Stimulated activated CD4-positive, alpha-beta T cell treated with anti-CD3 and anti-CD28 coated beads, Interleukin-15, amount 100 ng/mL, for 48 hours (primary cell): ENCODE measurements at places on chromosomes 1 and 21.

DNA sequence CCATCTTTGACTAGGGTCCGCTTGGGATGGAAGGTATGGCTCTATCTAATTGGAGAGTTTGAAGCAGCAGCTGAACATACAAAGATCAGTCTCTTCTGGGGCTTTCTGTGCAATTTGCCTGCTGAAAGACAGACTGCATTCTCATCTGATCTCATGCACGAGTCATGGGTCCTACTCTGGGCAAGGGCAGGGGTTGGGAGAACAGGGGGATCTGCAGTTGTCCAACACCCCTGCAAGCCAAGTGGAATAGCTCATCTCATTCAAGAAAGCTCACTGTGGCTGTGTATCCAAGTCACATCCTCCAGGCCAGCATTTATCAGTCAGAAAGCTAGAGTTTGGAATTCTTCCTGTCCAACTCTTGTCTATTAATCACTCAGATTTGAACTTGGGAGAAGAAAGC, 177.2 kb upstream of the C8B start:
- DNase-seq = no peak

- DNase-seq = no peak
Measured at GRCh38 chr1:223417444-223417843, 24.2 kb downstream of the CCDC185 start.

DNA sequence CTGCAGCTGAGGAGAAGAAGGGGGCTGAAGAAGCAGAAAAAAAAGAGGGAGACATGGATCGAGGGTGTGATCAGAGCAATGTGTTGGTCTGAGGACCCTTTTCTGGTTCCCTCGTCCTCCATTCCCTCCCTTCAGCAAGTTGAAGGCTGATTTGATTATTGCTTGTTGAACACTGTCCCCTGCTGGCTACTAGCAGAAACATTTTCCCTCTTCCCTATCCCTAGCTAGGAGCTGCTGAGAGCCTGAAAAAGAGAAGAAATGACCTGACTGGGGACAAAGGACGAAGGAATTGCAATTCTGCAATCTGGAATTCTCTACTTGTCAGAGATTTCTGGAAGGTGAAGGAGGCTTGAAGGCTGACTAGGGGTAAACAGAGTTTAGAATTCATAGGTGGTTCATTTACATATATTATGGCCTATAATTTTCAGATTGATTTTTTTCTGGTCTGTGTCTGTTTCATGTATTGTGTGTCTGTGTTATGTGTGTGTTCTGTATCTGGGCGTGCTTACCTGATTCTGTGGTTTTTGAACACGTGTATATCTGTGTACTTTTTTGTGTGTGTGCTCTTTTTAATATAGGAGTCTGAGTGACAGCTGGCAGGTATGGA, 9.8 kb downstream of the NHLH1 start:
- DNase-seq = no peak

- DNase-seq = peak; percentile 52
Measured at GRCh38 chr1:36553591-36554322, 71.0 kb upstream of the CSF3R start.

DNA sequence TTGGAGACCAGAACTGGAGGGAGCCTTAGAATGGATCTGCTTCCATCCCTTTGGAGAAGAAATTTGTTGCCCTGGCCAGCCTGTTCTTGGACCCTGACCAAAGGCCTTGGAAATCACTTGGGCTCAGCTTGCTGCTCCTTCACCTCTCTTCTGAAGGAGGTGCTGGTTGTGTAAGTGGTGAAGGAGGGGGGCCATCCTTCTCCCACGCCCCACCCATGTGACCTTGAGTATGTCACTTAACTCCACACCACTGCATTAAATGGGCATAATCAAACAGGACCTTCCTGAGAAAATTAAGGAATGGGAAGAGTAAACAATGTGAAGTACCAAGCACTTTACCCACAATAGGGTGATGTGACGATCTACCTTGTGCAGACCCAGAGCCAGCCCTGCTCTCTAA, 68.3 kb upstream of the GJB5 start:
- DNase-seq = no peak

DNA sequence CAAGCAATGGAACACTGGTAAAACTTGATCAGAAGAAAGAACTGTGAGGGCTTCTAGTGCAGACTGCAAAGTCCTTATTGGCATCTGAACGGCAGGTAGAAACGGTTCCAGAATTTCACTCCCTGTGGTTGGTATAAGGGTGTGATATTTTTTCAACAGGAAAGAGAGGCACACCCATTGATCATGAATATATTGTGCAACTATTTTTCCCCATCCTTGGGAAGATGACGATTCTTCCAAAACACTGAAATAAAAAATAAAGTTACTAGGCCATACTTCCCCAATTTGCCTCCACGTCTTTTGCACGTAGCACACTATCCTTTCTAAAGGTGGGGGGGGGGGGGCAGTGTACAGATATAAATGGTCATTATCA, 49.6 kb downstream of the TARBP1 start:
- DNase-seq = no peak

DNA sequence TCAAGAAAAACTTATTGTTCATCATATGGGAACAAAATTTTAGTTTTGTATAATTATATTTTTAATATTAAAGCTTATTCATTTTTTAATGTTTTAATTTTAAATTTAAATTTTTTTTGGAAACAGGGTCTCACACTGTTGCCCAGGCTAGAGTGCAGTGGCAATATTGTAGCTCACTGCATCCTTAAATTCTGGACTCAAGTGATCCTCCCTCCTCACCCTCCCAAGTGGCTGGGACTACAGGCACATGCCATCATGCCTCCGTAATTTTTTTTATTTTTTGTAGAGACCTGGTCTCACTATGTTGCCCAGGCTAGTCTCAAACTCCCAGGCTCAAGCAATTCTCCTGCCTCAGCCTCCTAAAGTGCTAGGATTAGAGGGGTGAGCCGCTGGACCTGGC, 20.2 kb upstream of the FAM76A start:
- no peak for DNase-seq

DNA sequence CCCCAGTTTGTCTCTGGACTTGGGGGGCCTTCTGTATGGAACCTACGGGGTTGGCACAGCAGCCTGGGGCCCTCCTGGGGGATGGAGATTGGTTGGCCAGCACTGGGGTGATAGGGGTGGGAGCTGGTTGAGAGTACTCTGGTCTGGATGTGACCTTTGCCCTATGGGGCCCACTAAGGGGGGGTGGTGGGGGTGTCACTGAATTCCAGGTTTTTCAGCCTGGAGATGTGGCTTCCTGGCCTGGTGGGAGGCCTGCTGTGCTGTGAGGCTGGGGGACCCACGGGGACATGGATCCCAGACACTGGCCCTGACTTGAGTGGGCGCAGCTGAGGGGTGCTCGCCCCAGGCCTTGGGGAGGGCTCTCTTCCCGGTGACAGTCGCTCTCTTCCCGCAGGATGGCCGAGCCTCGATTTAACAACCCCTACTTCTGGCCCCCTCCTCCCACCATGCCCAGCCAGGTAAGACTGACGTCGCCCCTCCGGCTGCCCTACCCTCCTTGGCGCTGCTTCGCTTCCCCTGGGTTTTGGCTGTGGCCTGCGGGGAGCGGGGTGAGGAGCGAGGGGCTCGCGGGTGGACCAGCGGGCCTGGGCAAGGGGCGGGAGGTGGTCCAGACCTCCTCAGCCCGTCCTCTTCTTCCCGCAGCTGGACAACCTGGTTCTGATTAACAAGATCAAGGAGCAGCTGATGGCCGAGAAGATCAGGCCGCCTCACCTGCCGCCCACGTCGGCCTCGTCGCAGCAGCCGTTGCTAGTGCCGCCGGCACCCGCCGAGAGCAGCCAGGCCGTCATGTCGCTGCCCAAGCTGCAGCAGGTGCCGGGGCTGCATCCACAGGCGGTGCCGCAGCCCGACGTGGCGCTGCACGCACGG, 19.6 kb downstream of the ZNF362 start:
- DNase-seq = no peak

DNA sequence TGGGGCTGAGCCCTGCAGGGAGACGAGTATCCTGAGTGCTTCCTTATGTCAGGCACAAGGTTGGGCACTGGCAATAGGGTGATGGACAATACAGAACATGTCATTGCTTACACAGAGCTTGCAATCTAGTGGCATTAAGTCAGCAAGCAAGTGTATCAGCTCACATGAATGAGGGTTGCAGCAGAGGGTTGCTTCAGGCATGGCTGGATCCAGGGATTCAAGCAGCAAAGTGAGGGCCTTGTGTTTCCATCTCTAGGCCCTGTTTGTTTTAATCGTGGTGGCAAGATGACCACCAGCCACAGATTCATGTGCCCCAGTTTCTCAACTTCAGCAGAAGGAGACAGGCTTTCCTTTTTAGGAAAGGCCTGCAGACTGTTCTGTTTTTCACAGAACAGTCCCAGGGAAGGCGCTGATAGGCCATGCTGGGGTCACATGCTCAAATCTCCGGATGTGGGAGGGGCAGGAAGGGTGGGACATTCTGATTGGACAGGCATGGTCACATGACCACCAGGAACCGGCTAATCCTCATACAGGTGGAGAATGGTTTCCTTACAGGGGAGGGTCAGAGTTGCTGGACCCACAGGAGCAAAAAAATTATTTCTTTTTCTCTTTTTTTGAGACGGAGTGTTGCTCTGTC, 14.4 kb downstream of the PLOD1 start:
- no peak for DNase-seq

- DNase-seq = no peak
Measured at GRCh38 chr1:12454406-12455391, 163.3 kb downstream of the DHRS3 start.

DNA sequence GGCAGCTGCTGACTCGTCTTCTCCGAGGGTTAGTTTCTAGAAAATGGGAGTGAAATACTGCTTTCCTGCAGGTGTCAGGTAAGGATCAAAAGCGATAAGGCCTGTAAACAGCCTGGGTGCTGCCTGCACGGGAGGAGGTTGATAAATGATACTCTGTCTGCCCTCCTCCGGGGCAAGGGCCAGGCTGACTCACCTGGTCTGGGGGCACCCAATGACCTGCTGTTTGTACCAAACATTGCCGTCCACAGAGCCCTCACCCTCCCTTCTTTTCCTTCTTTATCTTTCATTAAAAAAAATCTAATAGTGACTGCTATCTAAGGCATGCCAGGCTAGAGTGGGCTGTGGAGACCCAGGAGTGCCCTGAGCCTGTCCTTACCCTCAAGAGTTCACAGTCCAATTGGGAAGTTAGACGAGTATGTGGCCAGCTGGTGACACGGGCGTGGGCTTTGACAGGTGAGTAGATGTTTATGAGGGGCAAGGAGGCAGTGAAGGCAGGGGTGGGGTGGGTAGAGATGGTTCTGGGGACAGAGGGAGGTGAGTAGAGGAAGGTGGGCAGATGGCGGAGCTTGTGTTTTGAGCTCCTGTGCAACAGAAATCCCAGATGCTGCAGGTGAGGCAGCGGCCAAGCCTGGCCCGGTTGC, 16.2 kb downstream of the EDN2 start:
- DNase-seq = no peak

GRCh38 chr1:11648732-11649158, 5.5 kb downstream of the FBXO2 start:
- DNase-seq = no peak

- no peak for DNase-seq
Measured at GRCh38 chr1:174692313-174692712, 244.5 kb downstream of the GPR52 start.

- DNase-seq = no peak
Measured at GRCh38 chr1:117622726-117623125, 16.9 kb downstream of the TENT5C start.

- no peak for DNase-seq
Measured at GRCh38 chr1:195158091-195158490, 1450.1 kb downstream of the KCNT2 start.

DNA sequence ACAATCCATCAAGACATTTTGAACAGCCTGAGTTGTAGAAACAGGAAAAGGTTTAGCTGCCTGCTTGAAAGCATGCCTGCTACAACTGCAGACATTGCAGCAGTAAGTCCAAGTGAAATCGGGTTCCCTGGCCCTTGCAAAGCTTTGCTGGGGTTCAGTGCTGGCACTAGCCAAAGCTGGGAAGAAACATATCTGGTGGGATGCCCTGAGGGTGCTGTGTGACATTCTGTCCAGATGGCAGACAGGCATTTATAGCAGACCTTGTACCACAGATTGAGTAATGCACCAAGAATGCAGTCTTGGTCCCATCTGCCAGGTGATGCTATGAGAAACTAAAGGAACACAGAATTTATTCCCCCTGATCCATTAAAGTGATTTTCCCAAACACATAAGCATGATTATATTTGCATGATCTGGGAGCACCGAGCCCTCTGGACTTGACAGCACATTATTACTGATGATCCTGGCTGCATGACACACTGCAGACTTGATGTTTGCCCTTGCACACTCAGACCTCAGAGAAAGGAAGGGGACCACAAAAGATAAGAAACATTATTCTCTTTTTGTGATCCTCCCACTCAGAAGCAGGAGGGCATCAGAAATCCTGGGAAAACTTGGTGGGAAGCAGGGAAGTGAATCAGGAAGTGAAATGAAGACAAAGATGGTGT, 223.7 kb upstream of the FAM78B start:
- no peak for DNase-seq

GRCh38 chr1:223482766-223483165, 89.6 kb downstream of the CCDC185 start:
- no peak for DNase-seq

DNA sequence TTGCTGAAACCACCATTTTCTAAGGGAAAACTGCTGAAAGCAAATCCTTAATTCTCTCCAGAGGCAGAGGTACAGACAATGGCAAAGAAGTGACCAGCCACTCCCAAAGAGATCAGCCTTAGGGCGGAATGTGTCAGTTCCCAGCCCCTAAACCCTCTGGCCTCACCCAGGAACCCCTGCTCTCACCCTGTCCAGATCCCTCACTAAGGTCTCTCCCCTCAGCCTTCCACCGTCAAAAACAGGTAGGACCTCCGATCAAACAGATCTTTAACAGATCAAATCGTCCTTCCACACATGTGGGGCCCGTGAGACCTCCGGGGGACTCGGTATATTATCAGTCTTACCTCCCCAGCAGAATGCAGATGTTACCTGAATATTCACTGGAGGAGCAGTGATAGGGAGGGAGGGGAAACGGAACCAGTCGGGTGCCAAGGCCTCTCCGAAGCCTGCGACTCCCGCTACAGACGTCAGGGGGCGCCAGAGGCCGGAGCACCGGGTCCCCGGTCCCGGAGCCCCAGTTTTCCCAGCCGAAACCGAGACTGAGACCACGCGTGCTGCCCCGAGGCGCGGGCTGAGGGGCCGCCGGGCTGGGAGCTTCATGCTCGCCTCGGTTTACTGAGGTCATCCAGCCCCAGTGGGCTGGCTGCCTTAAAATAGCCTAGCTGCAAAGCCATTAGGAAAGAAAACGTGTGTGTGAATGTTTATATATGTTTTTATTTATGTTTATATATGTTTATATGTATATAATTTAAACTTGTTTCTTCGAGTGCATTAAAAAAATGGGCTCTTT, 23.6 kb downstream of the GPA33 start:
- peak; percentile 76 for DNase-seq

- no peak for DNase-seq
Measured at GRCh38 chr1:66355756-66356155, 178.2 kb upstream of the SGIP1 start.

DNA sequence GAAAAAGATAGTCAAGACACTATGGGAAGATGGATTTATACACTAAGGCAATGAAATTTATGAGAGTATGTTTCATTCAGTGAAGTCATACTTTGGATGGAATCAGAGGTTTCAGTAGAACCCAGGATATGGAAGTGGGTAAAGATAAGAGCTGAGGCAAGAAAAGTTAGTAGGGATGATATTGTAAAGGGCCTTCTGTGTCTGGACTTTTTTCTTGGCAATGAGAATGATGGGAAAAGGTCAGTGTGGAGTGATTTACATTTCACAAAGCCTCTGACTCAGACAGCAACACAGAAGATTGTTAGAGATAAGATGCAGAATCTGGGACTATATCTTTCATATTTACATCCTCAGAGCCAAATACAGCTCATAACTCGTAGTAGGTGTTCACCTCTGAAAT, 32.1 kb downstream of the SH3BGR start:
- no peak for DNase-seq

- peak; percentile 69 for DNase-seq
Measured at GRCh38 chr1:23777979-23778814, at the start of gene PITHD1. Gene PITHD1, plus strand, starts transcription at chr1:23778418. Its CDS starts 98 bp downstream, at chr1:23778516.

- DNase-seq = no peak
Measured at GRCh38 chr1:224779536-224779935, 149.9 kb upstream of the DNAH14 start.
